ENCODE measurements at places on chromosomes 5 and 9.

- peak; percentile 4 for DNase-seq
Measured at GRCh38 chr5:150305095-150305494, 2.4 kb upstream of the ARSI start.

- DNase-seq = no peak
Measured at GRCh38 chr9:110152704-110153374, 55.1 kb downstream of the C9orf152 start.

DNA sequence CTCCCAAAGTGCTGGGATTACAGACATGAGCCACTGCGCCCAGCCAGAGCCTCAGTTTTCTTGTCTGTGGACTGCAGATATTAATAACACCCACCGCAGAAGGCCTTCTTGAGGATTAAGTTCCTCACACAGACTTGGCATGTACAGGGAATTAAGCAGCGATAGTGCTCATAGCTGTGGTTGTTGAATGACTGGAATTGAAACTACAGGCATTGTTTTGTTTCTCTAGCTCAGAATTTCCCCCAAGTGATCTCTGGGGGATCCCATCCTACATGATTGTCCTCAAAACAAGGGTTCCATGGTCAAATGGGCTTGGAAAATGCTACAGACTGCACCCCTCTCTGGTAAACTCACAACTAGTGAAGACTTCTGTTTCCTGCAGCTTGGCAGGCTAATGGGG lies 44.2 kb upstream of the TDRD7 start:
- DNase-seq = no peak

GRCh38 chr9:132878695-132879456 lies at the start of gene SPACA9:
Gene SPACA9 (plus strand): TSS chr9:132878898. CDS start chr9:132883948, 5,050 bp downstream.
- DNase-seq = peak; percentile 86

GRCh38 chr5:54403885-54404416 lies 51.5 kb upstream of the HSPB3 start:
- no peak for DNase-seq

GRCh38 chr9:96413302-96414221 lies 4.6 kb downstream of the ZNF367 start:
- no peak for DNase-seq

DNA sequence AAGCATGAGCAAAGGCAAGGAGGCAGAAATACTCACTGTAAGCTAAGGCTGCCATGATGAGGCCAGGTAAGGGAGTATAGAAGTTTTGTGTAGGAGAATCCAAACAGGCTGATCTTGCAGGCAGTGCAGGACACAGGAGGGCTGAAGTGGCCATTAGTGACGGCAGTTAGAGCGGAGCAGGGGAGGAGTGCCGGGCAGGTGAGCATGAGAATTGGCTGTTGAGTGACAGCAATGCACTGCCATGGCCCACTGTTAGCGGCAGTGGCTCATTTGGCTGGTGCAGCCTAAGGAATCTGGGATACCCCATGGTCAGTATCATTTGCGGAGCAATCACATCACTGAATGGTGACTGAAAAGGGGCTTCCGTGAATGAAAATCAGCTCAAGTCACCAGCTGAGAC lies 22.8 kb downstream of the RGS3 start:
- no peak for DNase-seq

DNA sequence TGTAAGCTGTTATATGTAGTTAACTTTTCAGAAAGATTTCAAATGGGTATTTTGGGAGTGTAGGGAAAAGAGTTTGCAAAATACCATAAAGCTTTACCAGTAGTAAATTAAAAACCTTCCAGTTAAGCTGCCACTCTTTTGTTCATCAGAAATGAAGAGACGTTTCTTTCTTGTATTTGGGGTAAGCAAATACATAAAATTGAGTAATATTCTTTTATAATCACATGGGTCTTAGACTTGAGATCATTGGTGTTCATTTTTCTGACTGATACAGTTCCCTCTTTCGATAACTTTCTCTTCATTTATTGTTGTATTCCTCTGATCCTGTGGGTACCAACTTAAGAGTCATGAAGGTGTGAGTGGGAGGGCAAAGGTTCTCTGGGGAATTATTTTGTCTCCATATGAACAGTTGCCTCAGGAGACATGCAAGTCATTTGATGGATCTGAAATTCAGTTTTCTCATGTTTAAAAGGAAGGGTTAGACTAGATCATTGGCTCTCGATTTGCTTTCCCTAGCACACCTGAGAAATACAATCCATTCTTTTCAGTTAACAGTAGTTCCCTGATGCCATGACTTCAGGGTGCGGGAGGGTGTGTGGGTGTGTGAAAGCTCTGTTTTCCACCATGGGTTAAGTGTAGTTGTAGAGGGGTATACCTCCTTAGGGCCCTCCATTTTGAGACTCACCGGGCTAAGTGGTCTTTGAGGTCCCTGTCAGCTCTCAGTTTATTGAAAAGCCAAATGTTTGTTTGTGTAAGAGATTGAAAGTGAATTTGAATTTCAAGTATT lies 47.7 kb downstream of the CNTRL start:
- no peak for DNase-seq

GRCh38 chr9:134025606-134026541 lies 593 bp downstream of the BRD3OS start:
- DNase-seq = peak; percentile 68

DNA sequence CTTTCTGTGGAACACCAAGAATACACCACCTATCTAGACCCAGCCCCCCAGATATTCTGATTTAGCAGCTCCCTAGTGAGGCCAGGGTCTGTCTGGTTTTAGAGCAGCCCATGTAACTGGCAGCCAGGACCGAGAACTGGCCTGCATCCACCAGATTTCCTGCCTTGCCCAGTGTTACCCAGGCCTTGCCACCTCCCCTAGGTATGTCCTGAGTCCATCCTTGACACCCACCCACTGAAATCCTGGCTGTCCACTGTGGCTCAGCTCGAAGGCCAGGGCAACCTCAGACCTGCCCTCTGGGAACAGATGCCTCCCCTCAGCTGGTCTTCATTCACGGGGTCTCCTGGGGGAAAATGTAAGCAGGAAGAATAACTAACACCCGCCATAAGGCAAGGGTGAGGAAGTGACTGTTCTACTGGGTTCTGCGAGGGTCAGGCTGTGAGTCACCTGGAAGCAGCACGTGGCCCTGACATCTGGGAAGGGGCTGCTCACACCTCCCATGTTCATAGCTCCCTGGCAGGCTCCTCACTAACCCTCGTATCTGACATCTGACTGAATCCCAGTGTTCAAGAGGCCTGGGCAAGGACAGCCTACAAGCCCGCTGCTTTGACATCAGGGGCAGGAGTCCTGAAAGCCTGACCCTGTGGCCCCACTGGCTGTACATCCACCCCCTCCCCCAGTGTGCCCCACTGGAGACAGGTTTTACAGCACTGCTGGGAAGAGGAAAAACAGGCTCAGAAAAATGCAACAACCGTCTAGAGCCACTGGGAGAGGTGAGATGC lies 72.7 kb downstream of the SEMA4D start:
- no peak for DNase-seq

- DNase-seq = no peak
Measured at GRCh38 chr9:126893079-126893478, 21.5 kb upstream of the RALGPS1 start.

- no peak for DNase-seq
Measured at GRCh38 chr9:6109571-6109970, 94.1 kb upstream of the RANBP6 start.

- no peak for DNase-seq
Measured at GRCh38 chr5:71939452-71940230, 167.6 kb upstream of the MAP1B start.

- no peak for DNase-seq
Measured at GRCh38 chr5:150184990-150185912, 4.6 kb upstream of the SLC6A7 start.

- peak; percentile 47 for DNase-seq
Measured at GRCh38 chr5:95842854-95843544, 20.5 kb upstream of the GLRX start.

DNA sequence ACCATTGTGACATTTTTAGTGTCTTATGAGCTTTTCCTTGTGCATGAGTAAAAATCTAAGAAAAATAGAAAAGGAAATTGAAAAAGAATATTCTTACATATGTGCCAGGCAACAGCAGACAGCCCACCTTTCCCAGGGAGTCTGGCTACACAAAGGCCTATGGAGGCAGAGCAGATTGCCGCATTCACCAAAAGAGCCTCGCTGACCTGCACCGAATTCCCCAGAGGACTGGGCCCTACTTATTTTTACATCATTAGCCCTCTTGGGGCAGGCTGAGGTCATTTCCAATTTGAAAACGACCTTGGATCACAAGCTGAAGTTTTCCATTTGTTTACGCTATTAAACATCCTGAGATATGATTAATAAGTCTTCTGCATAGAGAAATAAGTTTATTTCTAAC lies 66.2 kb upstream of the WDR41 start:
- no peak for DNase-seq

DNA sequence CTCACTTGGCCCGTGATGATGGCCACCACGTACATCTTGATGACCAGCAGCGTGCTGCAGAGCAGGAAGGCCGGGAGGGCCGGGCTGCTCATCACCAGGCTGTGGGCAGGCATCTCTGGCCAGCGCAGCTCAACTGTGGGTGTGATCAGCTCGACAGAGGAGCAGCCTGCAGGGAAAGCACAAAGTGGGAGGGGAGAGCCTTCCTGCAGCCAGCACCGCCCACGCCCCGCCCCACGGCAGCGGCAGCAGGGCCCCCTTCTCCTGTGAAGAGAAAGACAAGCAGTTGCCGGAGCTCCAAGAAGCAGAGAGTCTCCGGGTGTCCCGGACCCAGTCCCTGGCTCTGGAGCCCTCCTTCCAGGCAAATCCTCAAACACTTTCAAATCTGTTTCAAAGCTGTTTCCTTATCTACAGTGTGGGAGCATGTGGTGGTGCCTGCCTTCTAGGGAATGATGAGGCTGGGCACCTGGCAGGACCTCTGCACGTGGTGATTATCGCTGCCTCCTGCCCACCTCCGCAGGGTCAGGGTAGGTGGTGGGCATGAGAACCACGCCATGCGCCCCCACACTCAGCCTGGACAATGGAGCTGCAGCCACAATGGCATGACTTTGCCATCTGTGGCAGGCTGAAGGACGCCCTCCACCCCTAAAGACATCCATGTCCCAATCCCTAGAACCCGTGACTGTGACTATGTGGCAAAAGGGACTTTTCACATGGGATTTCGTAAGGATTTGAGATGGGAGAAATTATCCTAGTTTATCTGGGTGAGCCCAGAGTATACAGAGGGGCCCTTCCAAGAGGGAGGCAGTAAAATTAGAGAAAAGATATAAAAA lies at the start of gene PTGES:
Gene PTGES (minus strand): TSS at position 143 of the 830 bp plus-strand sequence. CDS start 30 bp downstream, at position 113.
- peak; percentile 88 for DNase-seq

- DNase-seq = no peak
Measured at GRCh38 chr5:103036601-103037000, 83.3 kb downstream of the GIN1 start.

DNA sequence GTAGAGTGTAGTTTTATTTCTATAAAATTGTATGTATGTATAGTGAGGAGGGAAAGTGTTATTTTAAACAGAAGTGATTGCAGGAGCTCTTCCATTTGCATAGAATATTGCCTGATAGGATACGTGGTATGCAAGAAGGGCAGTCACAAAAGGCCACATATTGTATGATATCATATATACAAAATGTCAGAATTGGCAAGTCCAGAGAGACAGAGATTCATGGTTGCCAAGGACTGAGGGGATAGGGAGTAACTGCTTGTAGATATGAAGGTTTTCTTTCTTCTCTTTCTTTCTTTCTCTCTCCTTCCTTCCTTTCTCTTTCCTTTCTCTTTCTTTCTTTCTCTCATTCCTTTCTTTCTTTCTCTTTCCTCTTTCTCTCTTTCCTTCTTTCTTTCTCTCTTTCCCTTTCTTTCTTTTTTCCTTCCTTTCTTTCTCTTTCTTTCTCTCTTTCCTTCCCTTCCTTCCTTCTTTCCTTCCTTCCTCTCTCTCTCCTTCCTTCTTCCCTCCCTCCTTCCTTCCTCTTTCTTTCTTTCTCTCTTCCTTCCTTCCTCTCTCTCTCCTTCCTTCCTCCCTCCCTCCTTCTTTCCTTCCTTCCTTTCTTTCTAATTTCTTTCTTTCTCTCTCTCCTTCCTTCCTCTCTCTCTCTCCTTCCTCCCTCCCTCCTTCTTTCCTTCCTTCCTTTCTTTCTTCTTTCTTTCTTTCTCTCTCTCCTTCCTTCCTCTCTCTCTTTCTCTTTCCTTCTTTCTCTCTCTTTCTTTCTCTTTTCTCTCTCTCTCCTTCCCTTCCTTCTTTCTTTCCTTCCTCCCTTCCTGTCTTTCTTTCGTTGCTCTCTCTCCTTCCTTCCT lies 24.5 kb upstream of the WDR38 start:
- no peak for DNase-seq

GRCh38 chr5:35890021-35891020 lies 33.6 kb downstream of the IL7R start:
- DNase-seq = no peak

DNA sequence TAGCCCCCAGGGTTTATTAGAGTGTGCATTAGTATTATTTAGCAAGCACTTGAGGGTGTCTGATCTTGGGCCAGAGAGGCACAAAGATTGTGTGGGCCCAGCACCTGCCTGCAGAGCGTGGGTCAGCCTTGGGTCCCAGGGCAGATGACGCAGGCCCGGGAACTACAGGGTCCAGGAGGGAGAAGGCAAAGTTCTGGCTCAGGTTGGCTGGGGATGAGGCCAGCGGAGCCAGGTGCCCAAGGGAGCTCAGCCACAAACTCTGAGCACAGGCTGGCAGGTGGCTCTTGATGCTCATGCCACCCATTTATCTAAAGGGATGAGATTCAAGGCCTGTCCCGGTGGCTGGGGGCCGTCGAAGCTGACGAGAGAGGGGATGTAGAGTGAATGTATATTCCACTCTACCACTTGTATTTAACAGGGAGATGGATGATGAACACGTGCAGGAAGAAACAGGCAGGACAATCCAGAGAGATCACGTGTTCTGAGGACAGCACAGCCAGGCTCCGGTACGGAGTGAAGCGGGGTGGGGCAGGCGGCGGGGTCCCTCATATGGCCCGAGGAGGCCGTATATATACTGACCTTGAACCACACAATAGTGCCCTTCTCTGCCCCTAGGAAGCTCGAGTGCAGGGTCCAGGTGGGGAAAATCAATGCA lies 818 bp upstream of the OBP2A start:
- DNase-seq = no peak

GRCh38 chr5:179237770-179238627 lies 107.3 kb downstream of the ADAMTS2 start:
- peak; percentile 23 for DNase-seq

GRCh38 chr5:150473673-150474358 lies 24.3 kb upstream of the RPS14 start:
- DNase-seq = no peak

GRCh38 chr5:75275756-75276155 lies 39.1 kb upstream of the ANKRD31 start:
- no peak for DNase-seq

DNA sequence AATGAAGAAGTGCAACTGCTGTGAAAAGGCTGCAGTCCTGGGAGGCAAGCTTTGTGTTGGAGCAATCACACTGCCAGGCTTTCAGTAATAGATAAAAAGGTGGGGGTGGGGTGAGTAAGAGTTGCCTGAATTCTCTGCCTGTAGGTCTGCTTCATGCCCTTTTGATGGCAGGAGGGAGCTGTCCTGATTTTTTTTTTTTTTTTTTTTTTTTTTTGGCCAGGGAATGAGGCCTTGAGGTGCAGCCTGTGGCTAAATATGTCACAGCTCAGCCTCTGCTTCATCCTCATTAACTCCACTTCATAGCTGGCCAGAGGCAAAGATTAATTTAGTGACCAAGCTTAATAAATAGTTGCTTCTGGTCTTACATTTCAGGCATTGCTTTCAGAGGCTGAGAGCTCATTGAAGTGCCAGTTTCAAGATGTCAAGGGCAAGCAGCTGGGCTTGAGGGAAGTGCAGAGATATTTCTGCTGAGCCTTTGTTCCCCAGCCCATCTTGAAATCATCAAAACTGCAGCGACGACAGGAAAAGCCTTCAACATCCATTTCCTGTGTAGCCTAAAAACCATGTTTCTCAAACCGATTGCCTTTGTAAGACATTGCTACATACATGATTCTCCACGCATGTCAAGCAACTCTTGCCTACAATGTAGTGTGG lies 134.7 kb downstream of the MACIR start:
- DNase-seq = no peak

All from left hindlimb (tissue), 1 donor.